A172 (cell line): ENCODE measurements at places on chromosomes 1 and 21.

- no peak for DNase-seq
These were observed 107.3 kb downstream of the FNBP1L start for GRCh38 chr1:93554883-93555872.

DNA sequence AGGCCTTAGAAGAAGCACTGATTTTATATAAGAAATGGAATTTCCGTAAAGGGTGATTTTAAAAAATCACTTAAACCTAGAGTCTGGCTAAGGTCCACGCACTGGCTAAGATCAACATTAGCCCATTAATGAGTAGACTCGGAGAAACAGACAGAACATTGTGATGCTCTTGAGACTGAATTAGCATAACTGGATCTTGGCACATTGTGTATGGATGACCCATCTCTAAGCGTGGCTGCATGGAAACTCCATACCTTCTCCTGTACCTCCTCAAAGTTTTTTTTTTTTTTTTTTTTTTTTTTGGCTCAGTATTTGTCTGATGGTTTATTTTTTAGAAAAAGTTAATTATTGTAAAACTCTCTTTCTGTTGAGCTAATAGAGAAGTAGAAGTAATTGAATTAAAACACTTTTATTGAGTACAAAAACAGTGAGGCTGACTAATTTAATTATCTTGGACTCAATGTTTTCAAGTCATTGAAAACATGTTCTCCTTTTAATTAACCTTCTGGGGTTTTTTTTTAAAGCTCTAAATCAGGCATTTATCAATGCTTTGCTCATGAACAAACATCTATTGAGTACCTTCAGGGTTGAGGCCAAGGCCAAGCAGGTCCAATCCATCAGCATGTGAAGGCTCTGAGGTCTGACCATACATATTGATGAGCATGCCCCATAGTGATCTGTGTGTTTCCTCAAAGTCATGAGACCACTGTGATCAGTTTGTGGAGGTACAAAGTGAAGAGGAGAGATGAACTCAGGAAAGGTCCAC lies 74.0 kb downstream of the TLR5 start:
- DNase-seq = no peak

- DNase-seq = no peak
These were observed 59.0 kb downstream of the NDUFS5 start for GRCh38 chr1:39085174-39085573.

GRCh38 chr1:112390775-112391602 lies 5.0 kb upstream of the CTTNBP2NL start:
- DNase-seq = peak; percentile 93

DNA sequence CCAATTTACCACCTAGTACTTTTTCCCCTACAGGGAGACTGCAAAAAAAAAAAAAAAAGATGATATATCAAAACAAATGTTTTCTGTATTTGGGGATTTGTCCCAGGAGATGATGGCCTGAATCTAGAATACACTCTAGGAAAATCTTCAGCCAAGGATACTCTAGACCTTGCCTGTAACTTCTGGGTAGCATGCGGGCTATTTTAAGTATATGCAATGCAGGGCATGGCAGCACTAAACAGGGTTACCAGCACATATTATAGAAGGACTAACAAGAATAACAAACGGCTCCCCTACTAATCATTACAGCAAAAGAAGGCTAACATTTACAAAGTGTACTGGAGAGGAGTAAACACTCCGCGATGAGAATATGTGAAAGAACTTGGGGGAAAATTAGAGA lies 109.6 kb downstream of the GPATCH2 start:
- no peak for DNase-seq

DNA sequence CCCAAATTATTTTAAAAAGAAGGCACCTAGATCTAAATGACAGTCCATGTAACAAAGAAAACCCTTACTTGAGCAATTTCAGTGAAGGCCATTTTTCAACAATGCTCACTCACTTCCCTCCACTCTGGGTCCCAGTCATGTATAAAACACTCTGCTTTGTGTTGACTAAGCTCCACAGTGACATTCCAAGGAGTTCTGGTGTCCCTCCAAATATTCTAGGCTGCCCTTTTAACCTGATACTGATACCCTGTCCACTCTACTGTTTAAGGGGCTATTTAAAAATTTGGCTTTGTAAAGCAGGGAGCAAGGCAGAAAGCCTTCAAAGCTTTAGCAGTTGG lies 73.6 kb downstream of the GNG12 start:
- no peak for DNase-seq

DNA sequence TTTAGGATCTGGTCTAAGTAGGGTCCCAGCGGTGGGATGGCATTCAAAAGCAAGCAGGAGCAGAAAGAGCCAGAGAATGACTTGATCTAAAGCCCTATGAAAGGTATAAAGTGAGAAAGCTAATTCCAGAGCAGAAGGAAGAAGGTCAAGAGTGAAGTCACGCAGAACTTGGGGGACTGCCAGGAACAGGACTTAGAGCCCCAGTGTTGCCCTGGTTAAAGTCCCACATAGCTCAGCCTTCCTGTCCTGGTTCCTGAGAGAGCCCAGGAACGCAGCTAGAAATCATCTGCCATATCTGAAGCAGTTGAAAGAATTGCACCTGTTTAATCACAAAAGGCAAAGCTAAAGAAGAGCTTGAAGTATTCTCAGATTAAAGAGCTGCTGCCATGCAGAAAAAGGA lies 160.6 kb upstream of the ATP1B1 start:
- DNase-seq = no peak

DNA sequence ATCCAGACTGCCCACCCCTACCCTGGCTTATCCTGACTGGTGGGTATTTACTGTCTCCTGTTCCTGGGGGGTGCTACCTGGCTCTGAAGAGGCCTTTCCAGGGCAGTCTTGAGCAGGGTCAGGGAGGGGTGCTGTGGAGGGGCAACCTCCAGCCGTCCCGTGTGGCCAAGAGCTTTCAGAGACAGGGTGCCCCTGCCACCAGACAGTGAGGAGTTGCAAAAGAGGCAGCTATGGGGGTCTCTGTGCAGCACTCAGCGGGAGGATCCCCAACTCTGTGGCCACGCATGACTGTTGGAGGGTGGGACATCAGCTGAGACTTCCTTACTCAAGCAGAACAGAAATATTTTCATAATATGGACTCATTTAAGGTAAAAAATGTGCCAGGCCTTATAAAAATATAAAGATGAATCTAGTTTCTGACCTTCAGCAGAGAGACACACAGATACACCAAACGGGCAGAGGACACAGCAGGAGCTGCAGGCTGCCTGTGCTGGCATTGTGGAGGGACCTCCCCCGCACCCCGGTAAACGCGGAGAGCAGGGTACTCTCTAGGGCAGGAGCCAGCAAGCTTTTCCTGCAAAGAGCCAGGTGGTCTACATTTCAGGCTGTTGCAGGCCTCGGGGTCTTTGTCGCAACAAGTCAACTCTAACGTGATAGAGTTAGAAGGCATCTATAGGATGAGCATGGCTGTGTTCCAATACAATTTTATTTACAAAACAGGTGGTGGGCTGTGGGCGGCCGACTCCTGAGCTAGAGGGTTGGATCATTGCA lies 252.6 kb downstream of the RHOU start:
- no peak for DNase-seq

- no peak for DNase-seq
These were observed 98.0 kb downstream of the TGFBR3 start for GRCh38 chr1:91787919-91788318.

- no peak for DNase-seq
These were observed 4.3 kb downstream of the PFKL start for GRCh38 chr21:44304011-44304616.

GRCh38 chr1:222828939-222829338 lies 14.1 kb downstream of the DISP1 start:
- DNase-seq = no peak

- DNase-seq = no peak
These were observed 1.5 kb downstream of the L1TD1 start for GRCh38 chr1:62196086-62196690.

DNA sequence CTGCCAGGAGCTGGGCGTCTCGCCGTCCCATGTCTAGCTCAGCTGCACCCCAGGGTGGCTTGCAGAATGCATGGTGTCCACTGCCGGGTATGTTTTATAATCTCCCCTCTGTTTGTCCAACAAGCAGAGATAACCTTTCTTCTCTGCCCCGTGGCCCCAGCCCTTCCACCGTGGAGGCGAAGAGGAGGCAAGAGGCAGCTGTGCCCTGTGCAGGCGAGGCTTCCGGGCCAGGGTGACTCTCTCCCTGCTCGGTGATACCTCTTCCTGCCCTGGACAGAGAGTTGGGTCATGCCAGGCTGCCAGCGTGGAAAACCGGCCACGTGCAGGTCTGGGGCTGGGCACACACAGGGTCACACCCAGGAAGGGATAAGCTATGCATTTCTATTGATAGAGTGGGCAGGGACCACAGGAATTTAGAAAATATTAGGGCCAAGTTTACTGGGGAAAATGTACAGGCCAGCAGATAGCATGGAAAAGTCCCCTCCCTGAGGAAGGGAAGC lies at the start of gene TFF2:
TFF2 (minus strand) TSS at position 68 of the 500 bp plus-strand sequence; CDS start at position 31, 37 bp downstream.
- peak; percentile 46 for DNase-seq

DNA sequence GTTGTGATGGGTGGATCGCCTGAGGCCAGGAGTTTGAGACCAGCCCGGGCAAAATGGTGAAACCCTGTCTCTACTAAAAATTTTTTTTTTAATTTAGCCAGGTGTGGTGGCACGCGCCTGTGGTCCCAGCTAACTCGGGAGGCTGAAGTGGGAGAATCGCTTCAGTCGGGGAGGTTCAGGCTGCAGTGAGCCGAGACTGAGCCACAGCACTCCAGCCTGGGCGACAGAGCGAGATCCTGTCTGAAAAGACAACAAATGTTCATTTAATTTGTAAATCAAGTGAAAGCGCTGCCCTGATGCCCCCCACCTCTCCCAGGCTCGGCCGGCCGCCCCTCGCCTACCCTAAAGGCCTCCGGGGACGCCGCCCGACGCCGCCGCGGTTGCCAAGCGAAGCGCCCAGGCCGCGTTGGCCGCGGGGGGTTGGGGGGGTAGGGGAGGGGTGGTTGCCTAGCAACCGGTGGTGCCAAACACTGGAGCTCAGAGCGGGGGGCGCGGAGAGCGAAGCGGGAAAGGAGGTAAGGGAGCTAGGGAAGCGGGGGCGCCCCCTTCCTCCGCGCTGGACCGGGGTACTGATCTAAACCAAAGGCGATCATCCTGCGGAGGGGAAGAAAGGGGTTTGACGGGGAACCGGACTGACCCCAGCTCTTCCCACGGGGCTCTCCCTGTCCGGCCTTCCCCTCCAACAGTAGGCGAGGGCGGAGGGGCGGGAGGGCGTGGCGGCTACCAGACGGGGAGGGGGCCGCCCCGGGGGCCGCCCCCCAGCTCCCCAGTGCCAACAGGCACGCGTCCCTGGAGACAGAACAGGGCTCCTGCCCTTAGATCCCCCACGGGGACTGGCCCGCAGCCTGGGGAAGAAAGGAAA lies at the start of gene TEKT2:
TEKT2 (plus strand) TSS at position 460 of the 862 bp plus-strand sequence. CDS start 828 bp downstream, outside the sequence.
- no peak for DNase-seq

DNA sequence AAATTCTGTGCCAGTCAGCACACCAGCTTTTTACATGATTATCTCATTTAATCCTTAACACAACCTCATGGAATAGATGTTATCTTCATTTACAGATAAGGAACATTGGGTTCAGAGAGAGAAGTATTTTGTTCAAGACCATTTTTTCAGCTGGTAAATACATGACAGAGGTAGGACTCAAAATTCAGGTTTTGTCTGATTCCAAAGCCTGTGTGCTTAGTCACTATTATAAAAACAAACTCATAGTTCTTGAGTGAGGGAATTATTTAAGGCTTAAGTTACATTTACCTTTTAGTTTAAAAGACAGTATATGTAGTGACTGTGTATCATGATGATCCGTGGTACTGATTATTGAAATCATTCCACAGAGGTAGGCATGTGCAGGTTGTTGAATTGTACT lies 125.2 kb downstream of the MAGI3 start:
- no peak for DNase-seq

- DNase-seq = no peak
These were observed 258.1 kb upstream of the C1orf87 start for GRCh38 chr1:60331647-60332046.

DNA sequence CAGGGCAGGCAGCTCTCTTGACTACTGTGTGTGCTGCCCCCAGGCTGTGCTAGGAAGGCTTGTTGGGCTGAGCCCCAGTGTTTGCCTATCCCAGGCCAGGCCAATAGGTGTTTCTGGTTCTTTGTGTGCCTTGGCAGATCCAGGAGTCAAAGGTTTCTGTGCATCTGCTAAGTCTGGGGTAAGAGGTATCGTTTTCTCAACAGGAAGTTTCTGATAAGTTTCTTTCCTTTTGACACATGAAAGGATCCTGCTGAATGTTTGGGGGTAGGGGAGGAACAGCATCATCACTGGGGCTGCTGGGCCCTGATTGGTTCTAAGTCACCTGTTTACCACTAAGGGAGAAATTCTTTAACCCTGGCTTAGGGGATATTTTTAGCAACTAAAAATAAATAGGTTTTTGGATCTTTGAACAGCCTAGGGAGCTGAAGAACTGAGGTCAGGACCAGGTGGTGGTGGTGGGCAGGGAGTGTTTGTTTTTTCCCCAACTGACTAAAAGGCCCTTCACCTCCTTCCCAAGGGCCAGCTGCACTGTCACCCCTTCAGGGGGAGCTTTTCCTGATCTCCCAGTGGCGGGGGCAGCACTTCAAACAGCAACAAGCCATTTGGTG lies 85.1 kb downstream of the KCNN3 start:
- DNase-seq = no peak

GRCh38 chr1:4131734-4132133 lies 231.7 kb upstream of the C1orf174 start:
- DNase-seq = no peak

DNA sequence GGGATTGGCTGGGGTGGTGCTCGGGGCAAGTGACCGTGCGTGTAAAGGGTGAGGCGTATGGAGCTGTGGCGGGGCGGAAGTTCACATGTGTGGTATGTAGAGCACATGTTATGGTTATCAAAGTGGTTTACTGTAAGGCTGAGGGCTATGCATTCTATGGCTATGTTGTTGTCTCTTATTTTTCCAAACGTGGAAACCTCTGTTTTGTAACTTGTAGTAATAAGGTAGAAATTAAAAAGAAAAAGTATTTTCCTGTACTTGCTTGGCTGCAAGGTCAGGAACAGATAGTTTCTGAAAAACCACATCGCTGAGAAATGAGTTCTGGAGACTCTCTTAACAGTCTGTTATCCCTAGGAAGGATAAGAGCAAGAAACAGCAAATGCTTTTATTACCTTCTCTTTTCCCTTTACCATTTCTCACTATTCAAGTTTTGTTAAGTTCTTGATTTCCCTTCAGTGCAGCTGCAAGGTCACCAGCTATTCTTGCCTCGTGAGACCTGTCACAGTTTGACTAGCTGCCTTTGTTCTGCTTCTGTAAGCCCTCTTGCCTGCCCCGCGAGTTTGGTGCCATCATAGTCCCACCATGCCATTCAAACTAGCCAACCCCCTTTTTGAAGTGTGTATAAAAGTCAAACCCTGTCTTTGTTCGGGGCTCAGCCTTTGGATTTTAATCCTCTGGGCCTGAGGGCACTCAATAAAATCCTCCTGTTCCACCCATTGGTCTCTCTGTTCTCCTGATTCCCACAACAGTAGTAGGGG lies 9.5 kb downstream of the RNU1-2 start:
- DNase-seq = peak; percentile 76

DNA sequence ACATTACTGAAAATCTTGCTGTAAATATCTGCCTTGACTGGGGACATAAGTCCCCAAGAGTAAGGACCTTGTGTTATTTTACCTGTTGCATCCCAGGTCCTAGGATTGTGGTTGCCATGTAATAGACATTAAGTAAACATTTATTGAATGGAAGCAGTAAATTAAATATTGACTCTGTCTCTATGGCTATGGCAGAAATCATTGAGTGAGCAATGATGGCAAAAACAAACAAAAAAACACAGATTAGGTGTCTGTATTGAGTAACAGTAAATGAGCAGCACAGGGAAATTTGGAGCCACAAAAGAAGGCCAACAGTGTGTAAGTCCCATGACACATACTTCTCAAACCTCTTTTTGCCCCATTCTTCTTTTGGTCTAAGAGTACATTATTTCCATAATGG lies 240.4 kb downstream of the NFIA start:
- no peak for DNase-seq
